ENCODE measurements at places on chromosomes 11 and 22.

- DNase-seq = no peak
Measured at GRCh38 chr11:105834461-105834860, 187.6 kb downstream of the MSANTD4 start.

- no peak for DNase-seq
Measured at GRCh38 chr11:31247321-31247720, 122.2 kb downstream of the DCDC1 start.

DNA sequence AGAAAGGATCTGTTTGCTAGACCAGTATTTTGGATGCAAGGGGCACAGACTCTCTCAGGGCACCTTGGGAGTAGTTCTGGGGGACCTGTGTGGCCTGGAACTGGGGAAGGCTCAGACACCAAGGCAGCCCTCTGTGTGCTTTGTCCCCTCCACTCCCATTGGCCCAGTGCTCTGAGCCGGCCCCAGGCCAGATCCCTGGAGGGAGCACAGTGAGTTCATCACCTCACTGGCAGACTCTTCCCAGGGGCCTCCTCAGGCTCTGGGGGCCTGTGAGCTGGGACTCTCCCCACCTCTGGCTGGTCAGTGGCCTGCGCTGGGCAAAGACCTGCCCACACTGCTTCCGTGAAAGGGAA, 51.7 kb downstream of the CHRDL2 start:
- DNase-seq = no peak

- no peak for DNase-seq
Measured at GRCh38 chr22:48423481-48423911, 1404.2 kb downstream of the BRD1 start.
